ENCODE measurements at places on chromosomes 6 and 20.
A peak's percentile ranks its signal among the peaks of the same experiment; 100 is the strongest.

DNA sequence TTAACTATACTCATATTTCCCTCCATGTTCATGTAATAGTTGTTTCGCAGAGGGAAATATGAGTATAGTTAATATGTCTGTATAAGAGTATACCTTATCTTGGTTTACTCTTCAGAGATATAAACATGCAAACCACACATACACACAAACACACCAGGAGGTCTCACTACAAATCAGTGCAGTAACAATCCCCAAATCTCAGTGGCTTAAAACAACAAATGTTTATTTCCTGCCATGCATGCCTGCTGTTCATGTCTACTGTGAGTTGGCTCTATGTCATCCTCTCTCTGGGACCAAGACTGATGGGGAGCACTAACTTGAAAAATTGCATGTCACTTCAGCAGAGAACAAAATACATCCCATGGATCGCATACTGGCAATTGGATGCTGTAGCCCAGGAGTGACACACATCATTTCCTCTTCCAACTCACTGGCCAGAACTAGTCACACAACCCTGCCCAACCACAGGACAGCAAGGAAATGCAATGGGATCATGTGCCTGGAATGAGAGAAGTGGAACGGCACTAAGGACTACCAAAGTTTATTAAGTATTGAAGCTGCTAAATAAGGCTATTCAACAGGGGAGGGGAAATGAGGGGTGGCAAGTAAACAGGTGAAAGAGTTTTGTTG, 89.0 kb upstream of the DTNBP1 start:
- no peak for DNase-seq

- DNase-seq: no peak
Observed at GRCh38 chr20:23117738-23118137, 31.6 kb upstream of the CD93 start.

GRCh38 chr6:29414588-29414987, at the start of gene OR12D1:
Gene OR12D1, plus strand, starts transcription at chr6:29414928.
- DNase-seq: peak; percentile 2

DNA sequence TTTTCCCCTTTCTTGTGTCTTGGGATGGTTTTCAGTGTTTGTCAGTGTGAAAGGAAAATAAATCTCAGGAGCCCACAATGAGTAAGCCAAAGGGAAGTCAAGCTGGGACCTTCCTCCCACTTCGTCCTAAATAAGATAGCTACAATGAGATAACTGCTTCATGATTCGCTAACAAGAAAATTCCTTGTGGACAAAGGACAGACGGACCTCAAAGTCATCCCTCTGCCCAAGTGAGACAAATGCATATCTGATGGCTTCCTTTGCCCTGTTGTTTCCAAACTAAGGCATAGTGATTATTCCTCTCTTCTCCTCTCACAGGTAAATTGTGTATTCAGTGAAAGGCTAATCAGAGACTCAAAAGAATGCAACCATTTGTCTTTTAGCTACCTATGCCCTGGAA, 26.1 kb upstream of the ADTRP start:
- DNase-seq: no peak

GRCh38 chr6:140059947-140060346, 685.5 kb upstream of the CITED2 start:
- no peak for DNase-seq

DNA sequence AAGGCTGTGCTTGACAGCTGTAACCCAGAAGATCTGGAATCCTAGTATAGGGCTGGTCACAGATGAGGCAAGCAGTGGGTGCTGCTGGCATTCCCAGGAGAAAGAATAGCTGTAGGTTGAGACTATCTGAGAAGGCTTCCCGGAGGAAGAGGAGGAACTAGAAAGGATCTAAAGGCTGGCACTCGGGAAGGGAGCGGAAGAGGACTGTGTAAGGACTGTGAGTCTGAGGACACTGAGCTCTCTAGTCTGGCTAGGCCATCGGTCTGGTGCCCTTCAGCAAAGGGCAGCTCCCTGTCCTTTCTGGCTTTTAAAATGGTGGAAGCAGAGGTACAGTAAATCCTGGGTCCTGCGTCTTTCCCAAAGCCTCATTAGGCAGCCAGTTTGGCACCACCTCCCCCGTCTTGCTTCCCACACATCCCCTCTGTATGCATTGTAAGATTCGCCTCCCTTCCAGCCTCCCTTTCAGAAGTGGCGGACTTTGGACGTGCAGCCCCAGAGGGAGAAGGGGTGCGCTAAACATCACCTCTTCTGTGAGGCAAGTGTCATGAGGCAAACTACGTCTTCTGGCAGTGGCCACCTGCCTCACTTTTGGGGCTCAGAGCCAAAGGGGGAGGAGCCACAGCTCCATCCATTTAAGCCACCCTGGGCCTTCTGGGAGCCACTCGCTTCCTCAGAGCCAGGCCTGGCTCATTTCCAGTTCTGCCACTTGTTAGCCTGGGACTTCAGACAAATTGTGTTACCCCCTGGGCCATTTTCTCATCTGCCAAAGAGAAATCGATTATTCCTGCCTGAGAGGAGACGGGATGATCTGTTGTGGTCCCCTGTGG, 8.6 kb downstream of the SNPH start:
- no peak for DNase-seq

GRCh38 chr6:88490908-88491264, 324.7 kb upstream of the CNR1 start:
- DNase-seq: peak; percentile 73

- DNase-seq: no peak
Observed at GRCh38 chr6:153959276-153959675, 79.8 kb upstream of the OPRM1 start.

Measured in cardiac fibroblast (primary cell).